ENCODE measurements at places on chromosomes 7 and 10. TPM values are rescaled to one million over a fixed set of nuclear protein-coding genes. Genes with fewer than 3 reads are reported as not detected.

Gene MYOZ1
- not detected for total RNA-seq

Gene GTF2IRD2
- 7.4 TPM for total RNA-seq

Gene ELN
- total RNA-seq, result 0.15 TPM

Gene EIF4H
- total RNA-seq, result 302 TPM
